ENCODE measurements at places on chromosomes 2 and 18.
A peak's percentile ranks its signal among the peaks of the same experiment; 100 is the strongest.

GRCh38 chr2:62971936-62972335, 78.7 kb upstream of the OTX1 start:
- DNase-seq = no peak

- no peak for DNase-seq
Observed at GRCh38 chr18:41828137-41828536, 126.9 kb upstream of the PIK3C3 start.

GRCh38 chr2:237025090-237025865, 60.4 kb upstream of the COPS8 start:
- no peak for DNase-seq

DNA sequence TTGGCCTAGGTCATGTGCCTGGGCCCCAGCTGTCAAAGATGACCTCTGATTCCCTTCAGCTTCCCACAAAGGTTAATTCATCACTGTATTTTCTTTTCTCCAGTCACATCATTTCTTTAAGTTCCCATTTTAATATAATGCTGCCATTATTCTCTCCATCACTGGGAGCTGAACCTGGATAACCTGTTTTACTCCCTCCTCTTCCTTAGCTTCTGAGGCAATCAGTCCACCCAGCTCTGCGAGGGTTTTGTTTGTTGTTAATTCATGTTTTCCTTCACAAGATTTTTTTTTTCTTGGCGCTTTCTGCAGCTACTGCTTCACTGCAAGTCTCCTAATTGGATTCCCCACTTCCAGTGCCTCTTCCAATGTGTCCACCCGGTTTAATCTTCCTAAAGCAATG, 5.1 kb upstream of the EML4 start:
- DNase-seq = no peak

- peak; percentile 12 for DNase-seq
Observed at GRCh38 chr18:64149916-64150438, 1.1 kb upstream of the LINC00305 start.

DNA sequence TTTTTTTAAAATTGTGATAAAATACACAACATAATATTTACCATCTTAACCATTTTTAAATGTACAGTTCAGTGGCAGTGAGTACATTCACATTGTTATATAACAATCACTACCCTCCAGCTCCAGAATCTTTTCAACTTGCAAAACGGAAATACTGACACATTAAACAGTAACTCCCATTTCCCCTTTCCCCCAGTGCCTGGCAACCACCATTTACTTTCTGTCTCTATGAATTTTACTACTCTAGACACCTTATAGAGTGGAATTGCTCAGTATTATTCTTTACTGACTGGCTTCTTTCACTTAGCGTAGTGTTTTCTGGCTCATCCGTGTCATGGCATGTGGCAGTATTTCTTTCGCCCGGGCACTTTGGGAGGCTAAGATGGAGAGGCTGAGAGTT, 32.6 kb downstream of the FASTKD2 start:
- no peak for DNase-seq

DNA sequence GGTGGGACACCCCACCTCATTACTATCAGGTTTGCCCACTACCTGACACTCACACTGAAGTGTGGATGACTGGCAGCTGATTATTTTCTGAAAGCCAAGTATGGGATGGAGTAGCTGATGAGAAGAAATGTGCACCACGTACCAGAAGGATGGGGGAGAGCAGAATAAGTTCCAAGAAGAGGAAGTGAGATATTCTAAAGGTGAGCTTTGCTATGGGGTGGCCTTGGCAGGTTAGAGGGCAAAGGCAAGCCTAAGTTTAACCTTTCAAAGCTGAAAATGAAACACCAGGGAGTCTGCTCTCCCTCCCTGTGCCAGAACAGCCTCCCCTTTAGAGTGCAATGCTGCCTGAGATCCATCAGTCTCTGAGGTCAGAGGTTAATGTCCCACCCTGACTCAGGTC, 196.1 kb upstream of the OSR1 start:
- no peak for DNase-seq

DNA sequence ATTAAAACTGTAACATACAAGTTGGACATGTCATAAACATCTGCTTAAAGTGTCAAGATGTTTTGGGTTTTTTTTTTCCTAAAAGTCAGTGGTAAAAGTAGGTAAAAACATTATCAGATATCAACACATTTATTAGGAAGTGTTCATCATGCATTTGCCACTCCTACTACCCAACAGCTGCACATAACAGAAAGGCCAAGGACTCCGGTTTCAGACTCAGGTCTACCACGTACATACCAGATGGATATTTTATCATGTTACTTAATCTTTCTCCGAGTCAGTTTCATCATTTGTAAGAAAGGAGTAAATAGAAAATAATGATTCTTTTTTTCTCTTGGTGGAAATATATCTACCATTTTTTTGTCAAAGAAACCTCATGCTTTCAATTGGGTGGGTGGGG, 192.3 kb downstream of the UBE2E3 start:
- no peak for DNase-seq

GRCh38 chr2:134603966-134604365, 114.8 kb downstream of the TMEM163 start:
- DNase-seq = no peak

DNA sequence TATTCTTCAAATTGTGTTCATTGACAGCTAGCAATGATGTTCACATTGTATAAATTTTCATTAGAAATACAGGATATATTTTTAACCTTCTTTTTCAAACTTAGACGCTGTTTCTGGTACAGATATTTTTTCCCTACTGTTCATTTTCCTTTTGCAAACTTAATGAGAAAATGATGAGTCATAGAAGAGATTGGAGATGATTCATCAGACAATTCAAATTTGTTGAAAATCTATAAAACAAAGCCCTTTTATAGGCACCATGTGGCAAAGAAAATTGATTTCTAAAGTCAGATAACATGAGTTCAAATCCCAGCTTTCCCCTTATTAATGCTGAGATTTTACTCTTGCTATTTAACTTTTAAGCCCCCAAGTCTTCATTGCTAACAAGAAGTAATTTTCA, 728.8 kb upstream of the DDX18 start:
- DNase-seq = no peak

DNA sequence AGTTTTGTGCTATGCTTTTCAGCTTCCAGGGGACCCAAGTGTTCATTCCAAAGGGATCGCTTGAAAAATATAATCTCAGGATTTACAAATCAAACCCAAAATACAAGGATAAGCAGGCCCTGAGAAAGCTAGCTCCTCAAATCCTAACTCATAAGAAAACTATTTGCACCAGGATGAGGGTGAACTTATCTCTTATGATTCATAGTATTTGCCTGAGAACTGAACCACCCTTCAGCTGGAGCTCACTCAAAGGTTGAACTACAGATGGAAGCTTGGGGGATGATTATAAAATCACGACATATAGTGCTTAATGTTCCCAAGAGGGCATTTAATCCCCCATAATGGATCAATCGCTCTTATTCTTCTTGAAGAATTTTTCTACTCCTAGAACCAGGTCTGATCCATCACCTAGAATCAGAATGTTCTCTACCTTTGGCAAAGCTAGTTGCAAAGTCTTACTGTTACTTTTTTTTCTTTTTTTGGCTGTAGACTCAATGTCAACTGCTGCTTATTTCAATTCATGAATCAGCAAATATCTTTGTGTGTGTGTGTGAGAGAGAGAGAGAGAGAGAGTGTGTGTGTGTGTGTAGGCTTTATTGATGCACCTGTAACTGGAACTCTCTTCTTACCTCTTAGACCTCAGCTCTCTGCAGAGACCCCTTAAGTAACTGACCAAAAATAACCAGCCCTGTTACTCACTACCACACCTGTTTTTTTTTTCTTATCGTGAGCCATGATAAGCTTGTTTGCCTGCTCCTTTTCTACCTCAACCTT, 44.8 kb downstream of the ARL4C start:
- DNase-seq = no peak
